Stomach (tissue), 19 donors: ENCODE measurements at places on chromosomes 5 and 9.

DNA sequence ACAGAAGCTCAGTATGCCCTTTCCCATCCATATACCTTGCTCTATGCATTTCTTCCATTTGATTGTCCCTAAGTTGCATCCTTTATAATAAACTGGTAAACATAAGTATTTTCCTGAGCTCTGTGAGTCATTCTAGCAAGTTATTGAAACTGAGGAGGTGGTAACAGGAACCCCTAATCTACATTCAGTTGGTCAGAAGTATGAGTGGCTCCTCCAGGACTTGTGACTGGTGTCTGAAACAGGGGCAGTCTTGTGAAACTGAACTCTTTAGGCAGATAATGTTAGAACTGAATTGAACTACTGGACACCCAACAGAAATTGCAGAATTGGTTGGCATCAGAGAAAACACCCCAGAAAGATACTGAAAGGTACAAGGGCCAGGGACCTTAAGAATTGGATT, 133.1 kb upstream of the POU5F2 start:
- no peak for DNase-seq

GRCh38 chr5:27402828-27403227, 364.4 kb upstream of the CDH9 start:
- DNase-seq = no peak

DNA sequence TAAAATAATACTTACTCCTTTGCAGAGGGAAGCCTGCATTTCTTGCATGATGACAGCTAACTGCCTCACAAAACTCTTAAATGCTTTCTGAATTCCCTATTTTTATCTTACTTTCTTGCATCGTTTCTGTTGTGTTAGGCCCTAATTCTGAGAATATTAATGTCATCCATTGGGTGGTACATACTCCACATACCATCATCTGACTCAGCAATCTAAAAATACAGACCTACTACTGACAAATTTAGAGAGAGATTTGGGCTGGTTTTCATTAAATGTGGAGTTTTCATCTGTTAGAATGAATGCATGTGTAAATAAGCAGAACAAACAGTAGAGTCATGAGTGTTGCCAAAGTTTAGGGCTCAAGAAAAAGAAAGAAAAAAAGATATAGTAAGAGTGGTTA, 26.5 kb upstream of the KCNN2 start:
- DNase-seq = no peak

DNA sequence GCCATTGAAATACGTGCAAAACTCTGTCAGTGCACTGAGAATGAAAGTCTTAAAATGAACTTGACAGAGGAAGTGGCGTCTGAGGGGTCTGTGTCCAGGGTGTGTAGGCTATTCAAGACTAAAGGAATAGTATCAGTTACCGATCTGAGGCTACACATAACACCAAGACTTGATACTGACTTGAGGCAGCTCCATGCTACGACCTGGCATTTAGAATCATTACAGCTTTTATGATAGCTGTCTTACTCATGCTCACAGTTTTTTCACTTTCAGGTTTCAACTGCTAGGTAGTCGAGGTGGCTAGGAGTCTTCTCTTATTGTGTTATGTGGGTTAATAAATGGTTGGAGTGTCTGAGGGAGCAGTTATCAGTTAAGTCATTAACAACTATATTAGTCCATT, 92.8 kb upstream of the SLCO6A1 start:
- no peak for DNase-seq
